ENCODE measurements at places on chromosomes 1 and 21.
A peak's percentile ranks its signal among the peaks of the same experiment; 100 is the strongest.

GRCh38 chr1:6271006-6271405 is 10.1 kb upstream of the GPR153 start:
- no peak for DNase-seq

DNA sequence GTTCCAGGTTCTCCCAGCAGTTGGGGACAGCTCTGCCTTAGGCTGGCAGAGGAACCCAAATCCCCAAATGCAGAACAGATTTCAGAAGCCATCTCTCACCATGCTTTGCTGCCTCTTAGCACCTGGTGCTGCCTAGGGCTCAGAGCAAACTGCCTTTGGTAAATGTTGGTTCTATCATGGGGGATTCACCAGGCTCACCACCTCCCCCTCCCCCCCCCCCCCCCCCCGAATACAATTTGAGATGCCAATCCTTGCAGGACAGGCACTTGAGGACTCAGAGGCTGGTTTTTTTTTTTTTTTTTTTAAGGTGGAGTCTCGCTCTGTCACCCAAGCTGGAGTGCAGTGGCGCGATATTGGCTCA is 447 bp upstream of the PAQR6 start:
- no peak for DNase-seq

GRCh38 chr1:233730809-233731208 is 116.9 kb downstream of the KCNK1 start:
- peak; percentile 3 for DNase-seq

DNA sequence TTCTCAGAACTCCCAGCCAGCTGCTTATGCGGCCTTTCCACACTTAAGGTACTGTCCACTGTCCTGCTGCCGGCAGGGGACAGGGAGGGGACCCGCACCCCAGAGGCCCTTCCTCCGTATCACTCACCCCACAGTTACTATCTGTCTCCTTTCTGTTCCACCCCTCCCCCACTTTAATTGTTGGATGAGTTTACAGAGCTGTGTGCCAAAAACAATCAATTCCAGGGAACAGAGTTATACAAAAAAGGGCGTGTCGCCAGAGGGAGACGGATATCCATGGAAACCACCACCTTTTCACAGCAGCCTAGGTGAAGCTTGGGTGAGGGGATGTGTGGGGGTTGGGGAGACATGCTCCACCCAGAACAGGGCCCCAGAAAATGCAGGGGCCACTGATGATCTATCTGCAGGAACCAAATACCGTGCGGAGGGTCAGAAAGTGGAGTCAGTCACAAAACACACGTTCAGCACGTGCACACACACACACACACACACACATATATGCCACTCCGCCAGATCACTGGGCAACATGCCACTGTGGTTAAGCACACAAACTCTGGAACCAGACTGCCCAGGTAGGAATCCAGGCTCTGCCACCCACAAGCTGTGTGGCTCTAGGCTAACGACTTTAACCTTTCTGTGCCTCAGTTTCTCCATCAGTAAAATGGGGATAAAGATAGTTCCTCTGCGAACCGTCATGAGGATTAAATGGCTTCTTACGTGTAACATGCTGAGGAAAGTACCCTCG is 30.5 kb downstream of the CASZ1 start:
- no peak for DNase-seq

GRCh38 chr1:2408859-2409276 is 3.5 kb downstream of the PEX10 start:
- DNase-seq, result no peak

GRCh38 chr21:30408782-30409494 is 13.1 kb downstream of the KRTAP13-1 start:
- DNase-seq, result peak; percentile 86

GRCh38 chr1:41726899-41727748 is 191.6 kb downstream of the HIVEP3 start:
- DNase-seq, result peak; percentile 2

DNA sequence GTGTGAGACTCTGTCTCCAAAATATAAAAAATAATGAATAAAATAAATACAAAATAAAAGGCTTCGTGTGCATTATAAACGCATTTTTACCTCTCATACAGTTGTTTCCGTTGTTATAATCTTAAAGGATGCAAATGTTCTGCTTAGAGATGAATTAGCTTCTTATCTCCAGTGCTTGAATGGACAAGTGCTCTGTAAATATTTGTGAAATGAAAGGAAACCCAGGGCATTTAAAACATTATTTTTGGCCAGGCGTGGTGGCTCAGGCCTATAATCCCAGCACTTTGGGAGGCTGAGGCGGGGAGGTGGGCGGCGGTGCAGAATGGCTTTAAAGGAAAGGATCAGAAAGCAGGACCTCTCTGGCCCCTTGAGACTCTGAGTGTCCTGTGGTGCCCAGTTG is 94.5 kb downstream of the HUNK start:
- no peak for DNase-seq

GRCh38 chr1:118989878-118990378 is 1.8 kb upstream of the TBX15 start:
- DNase-seq, result no peak

DNA sequence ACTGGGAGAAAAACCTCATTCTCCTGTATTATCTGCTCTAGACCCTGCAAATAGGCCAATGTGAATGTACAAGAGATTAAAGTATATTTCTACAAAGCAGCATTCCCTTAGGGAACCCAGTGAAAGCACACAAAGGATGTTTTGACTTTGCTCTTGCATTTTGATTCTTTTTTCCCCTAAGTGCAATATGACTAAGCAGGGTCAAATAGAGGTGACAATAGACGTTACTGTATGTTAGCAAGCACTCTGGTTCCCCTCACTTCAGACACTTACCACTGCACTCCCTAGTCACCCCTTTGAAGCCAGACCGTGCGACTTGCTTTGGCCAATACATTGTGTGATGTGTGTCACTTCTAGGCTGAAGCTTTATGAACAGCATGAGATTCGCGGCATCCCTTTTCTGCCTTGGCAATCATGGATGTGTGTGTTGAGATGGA is 209.7 kb downstream of the RHOU start:
- DNase-seq, result no peak

- DNase-seq, result no peak
Observed at GRCh38 chr1:44634606-44635189, 39.6 kb downstream of the TMEM53 start.

GRCh38 chr1:213993929-213994328 is 6.2 kb downstream of the PROX1 start:
- no peak for DNase-seq

GRCh38 chr1:33985656-33986055 is 121.8 kb downstream of the HMGB4 start:
- peak; percentile 1 for DNase-seq

- DNase-seq, result no peak
Observed at GRCh38 chr1:30904191-30904961, 4.2 kb downstream of the SDC3 start.

GRCh38 chr1:179228783-179229213 is 679 bp downstream of the ABL2 start:
- DNase-seq, result peak; percentile 63

DNA sequence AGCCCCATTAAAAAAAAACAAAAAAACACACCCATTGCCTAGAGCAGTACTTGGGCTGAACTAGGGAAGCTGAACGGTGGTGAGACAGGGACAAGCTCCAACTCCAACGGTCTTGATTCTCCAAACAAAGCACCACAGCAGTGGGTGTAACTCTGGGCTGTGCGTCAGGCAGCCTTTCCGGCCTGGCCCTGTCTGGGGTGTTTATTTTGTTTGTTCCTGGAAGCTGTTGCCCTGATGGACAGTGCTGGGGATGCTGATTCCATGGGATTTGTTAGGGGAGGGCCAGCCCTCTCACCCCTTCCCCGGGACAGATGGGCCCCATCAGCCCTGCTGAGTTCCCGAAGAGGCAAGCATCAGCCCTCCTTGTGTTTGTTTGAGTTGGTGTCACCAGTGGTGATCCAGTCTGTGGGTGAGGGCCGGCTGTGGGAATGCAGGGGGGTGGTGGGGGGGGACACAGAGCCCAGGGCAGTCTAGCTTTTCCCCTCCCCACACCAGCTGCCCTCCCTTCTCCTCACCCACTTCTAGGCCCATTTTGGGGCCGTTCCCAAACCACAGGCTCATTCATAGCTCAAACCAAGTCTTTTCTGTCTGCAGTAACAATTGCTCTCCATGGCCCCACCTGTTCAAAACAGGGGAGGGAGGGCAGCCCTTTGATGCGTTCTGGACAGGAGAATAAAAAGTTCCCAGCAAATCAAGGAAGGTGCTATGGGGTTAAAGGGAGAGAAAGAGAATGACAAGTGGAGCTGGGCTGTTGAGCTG is 4.5 kb downstream of the WNT2B start:
- no peak for DNase-seq

GRCh38 chr1:92043621-92044020 is 13.8 kb downstream of the EPHX4 start:
- DNase-seq, result no peak

- DNase-seq, result no peak
Observed at GRCh38 chr1:21930629-21931170, 6.4 kb downstream of the HSPG2 start.

DNA sequence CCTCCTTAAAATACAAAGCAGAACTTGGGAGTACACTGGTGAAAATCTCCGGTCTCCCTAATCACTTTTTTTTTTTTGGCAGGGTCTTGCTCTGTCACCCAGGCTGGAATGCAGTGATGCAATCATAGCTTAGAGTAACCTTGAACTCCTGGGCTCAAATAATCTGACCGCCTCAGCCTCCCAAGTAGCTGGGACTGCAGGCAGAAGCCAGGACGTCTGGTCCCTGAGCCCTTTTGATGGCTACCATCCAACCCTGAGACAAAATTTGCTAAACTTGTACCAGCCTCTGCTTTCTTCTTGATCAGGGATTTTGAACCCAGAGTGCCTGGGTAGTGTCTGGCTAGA is 4.1 kb downstream of the L1TD1 start:
- no peak for DNase-seq

DNA sequence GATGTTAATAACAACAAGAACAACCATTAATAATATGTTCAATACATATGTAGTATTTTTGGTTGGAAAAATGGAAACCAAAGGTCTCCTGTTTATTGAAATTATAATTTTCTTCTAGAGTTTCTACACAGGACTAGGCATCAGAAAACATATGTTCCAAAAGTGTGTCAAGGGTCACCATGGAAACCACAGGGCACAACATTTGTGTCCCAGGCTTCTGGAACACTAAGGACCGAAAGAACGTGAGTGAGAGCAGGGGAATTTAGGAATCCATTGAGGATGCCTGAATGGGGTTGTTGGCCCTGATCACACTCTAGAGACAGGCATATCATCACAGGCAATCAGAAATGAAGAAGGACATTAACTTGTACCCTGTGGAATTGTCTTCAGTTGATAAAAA is 7.5 kb upstream of the CDC14A start:
- DNase-seq, result no peak

DNA sequence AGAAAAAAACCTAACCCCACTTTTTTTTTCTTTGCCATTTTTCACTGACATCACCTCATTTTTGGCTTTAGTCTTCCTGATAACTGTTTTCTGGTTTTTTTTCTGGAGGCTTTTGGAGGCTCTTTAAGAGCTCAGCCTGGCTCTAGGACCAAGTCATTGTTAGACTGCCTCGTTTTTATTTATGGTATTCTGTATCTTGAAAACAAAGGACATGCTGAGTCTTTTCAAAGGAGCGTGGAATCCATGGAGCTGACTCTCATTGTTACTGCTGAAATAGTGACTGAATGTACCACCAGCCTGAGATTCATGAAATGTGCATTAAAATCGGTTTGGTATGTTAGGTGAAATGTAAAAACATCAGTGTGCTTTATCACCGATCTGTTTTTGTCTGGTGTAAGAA is 28.0 kb downstream of the RASAL2 start:
- DNase-seq, result no peak

DNA sequence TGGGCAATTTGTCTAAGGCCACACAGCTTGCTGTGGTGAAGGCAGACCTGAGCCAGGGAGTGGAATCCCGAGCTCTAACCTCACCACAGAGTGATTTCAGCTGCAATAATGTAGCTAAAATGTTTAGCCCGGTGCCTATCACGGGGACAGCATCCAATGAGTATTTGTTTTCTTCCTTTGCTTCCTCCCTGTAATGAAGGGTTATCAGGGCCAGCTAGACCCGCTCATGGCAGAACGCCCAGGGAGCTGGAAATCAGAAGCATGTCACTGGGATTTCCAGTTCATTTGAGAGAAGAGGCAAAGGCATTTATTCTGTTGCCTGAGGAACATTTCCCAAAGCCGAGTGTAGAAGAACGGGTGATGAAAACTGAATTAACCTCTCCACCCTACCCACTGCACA is 183.1 kb downstream of the ZSCAN20 start:
- DNase-seq, result no peak

- DNase-seq, result peak; percentile 73
Observed at GRCh38 chr1:109935451-109935900, 24.8 kb downstream of the CSF1 start.

DNA sequence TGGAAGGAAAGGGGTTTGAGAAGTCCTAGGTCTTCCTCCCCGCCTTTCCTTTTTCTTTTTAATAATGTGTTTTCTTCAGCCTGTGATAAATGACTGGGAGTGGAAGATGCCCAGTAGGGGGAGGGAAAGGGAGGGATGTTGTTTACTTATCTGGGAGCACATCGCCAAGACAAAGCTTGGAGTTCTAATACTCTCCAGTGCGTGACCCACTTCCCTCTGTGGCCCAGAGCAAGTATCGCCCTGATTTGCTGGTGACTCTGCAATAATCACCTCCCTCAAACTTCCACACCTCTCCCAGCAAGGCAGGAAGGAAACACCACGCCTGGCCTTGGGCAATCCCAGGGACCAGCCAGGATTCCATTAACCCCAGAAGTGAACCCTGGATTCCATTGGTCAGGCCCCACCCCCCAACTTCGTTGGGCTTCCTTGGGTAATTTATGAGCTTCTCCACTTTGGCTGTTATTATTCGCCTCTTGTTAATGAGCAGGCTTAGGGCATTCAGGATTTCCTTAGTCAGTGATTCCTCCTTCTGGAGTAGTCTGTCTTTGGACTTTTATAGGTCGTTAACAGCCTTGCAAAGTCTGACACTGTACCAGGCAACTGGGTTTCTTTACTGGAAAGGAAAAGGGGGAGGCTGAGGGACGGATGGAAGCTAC is 24.3 kb upstream of the GRHL3 start:
- DNase-seq, result no peak

- DNase-seq, result no peak
Observed at GRCh38 chr1:19454265-19455146, 30.8 kb downstream of the CAPZB start.

- no peak for DNase-seq
Observed at GRCh38 chr1:167248707-167249642, 28.3 kb downstream of the POU2F1 start.

DNA sequence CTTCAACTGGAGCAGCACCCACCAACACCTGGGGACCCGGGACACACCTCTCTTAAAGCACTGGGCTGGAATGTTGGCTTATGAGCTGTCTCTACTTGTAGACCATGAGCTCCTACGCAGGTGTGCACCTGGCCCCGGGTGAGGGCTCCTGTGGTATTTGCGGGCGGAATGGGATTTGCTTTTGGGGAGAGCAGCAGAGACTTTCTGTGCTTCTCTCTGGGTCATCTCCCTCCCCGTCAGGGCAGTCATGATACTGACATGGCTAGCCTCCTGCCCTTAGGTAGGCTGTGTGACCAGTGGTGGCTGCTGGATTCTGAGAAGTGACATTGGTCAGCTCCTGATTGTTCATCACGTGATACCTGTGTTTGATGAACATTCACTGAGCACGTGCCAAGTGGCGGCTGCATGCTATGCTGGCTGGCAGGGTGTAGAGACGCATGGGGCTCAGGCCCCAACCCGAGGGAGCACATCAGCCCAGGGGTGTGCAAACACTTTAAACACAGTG is 9.0 kb upstream of the ZBTB21 start:
- no peak for DNase-seq

- no peak for DNase-seq
Observed at GRCh38 chr21:29991624-29992023, 51.8 kb upstream of the GRIK1 start.
